ENCODE measurements at places on chromosomes 12 and 14. TPM values are rescaled to one million over a fixed set of nuclear protein-coding genes. Genes with fewer than 3 reads are reported as not detected.

TAMALIN gene
- 12.8 TPM for total RNA-seq

MMP17 gene
- total RNA-seq = 0.39 TPM

KERA gene
- not detected for total RNA-seq

LTBP2 gene
- 0.05 TPM for total RNA-seq

DNAH10 gene
- 0.31 TPM for total RNA-seq

CLEC4C gene
- total RNA-seq = not detected

HOXC12 gene
- total RNA-seq = not detected

GLIPR1L2 gene
- total RNA-seq = not detected

ADCY6 gene
- 0.78 TPM for total RNA-seq

LYZ gene
- not detected for total RNA-seq

LRTM2 gene
- not detected for total RNA-seq

MYF5 gene
- not detected for total RNA-seq

SIRT4 gene
- total RNA-seq = 1.0 TPM

FOXN4 gene
- not detected for total RNA-seq

C12orf50 gene
- total RNA-seq = 0.07 TPM

MEG3 gene
- not detected for total RNA-seq

NEUROD4 gene
- total RNA-seq = 0.05 TPM

EPS8 gene
- total RNA-seq = 3.1 TPM

DIO3 gene
- total RNA-seq = not detected

NRL gene
- 2.7 TPM for total RNA-seq

ABHD4 gene
- 13.6 TPM for total RNA-seq

CSRP2 gene
- total RNA-seq = 0.36 TPM

KRT78 gene
- total RNA-seq = not detected

NOVA1 gene
- 0.13 TPM for total RNA-seq

KCNJ8 gene
- total RNA-seq = not detected

WNT5B gene
- 2.0 TPM for total RNA-seq

CD63 gene
- total RNA-seq = 198 TPM

RTL1 gene
- total RNA-seq = not detected

BHLHE41 gene
- total RNA-seq = not detected

FMNL3 gene
- total RNA-seq = 46.1 TPM

RSRC2 gene
- 101 TPM for total RNA-seq

AGAP2 gene
- 33.4 TPM for total RNA-seq

MIP gene
- total RNA-seq = not detected

TSHR gene
- 0.47 TPM for total RNA-seq

CATSPERB gene
- 1.5 TPM for total RNA-seq

CIROP gene
- not detected for total RNA-seq

GLIPR1L1 gene
- total RNA-seq = not detected

SPPL3 gene
- total RNA-seq = 27.3 TPM

BLTP3B gene
- 72.6 TPM for total RNA-seq

HCAR1 gene
- 8.6 TPM for total RNA-seq

KRT74 gene
- not detected for total RNA-seq

RHEBL1 gene
- total RNA-seq = 8.6 TPM

SPIC gene
- not detected for total RNA-seq

VRK1 gene
- total RNA-seq = 72.1 TPM

TDRD9 gene
- not detected for total RNA-seq

FOXM1 gene
- 72.6 TPM for total RNA-seq

PHC1 gene
- 11.3 TPM for total RNA-seq

AQP6 gene
- not detected for total RNA-seq

RNASE4 gene
- 0.34 TPM for total RNA-seq

NCAPD2 gene
- 93.4 TPM for total RNA-seq

ASCL1 gene
- 0.08 TPM for total RNA-seq

DIO2 gene
- not detected for total RNA-seq

Data from activated T-helper 1 cell treated with anti-CD3 and anti-CD28 coated beads, Interleukin-12 subunit alpha, Interleukin-12 subunit beta, Interleukin-2, Interleukin-4 antibody, amounts not matched to agents 30 ng/mL and 10 ng/mL and 1 ng/mL, durations not matched to agents 14 hours and 24 hours and 36 hours (primary cell).